ENCODE measurements at places on chromosomes 7 and 10. TPM values are rescaled to one million over a fixed set of nuclear protein-coding genes. Genes with fewer than 3 reads are reported as not detected.

Gene FRMPD2
- total RNA-seq, result not detected

Gene NKX2-3
- 33.1 TPM for total RNA-seq

Gene PRRT4
- total RNA-seq, result 1.1 TPM

- DNase-seq, result no peak
Measured at GRCh38 chr7:98868450-98868849, 1.4 kb downstream of the TMEM130 start.

DNA sequence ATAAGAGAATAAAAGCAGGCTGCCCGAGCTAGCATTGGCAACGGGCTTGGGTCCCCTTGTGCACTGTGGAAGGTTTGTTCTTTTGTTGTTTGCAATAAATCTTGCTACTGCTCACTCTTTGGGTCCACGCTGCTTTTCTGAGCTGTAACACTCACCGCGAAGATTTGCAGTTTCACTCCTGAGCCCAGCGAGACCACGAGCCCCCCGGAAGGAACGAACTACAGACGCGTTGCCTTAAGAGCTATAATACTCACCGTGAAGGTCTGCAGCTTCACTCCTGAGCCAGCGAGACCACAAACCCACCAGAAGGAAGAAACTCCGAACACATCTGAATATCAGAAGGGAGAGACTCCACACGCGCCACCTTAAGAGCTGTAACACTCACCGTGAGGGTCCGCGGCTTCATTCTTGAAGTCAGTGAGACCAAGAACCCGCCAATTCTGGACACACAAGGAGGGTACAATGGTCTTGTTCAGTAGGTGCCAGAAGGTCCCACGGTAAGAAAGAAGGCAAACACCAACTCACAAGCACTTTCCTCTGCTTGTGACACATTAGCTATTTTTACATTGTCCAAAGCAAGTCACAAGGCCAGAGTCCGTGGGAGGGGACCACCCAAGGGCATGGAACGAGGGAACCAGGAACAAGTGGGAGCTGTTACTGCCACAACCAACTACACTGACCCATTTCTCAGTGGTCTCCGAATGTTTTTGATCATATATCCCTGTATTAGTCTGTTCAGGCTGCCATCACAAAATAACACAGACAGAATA, 29.2 kb upstream of the CACUL1 start:
- no peak for DNase-seq

GRCh38 chr10:117312430-117312829, 62.8 kb downstream of the PDZD8 start:
- DNase-seq, result no peak
